CMK (cell line): ENCODE measurements at places on chromosomes 5 and 9.

GRCh38 chr5:101673120-101673519 lies 623.0 kb downstream of the SLCO4C1 start:
- DNase-seq: no peak

GRCh38 chr9:113205432-113205831 lies 15.6 kb downstream of the FKBP15 start:
- no peak for DNase-seq

DNA sequence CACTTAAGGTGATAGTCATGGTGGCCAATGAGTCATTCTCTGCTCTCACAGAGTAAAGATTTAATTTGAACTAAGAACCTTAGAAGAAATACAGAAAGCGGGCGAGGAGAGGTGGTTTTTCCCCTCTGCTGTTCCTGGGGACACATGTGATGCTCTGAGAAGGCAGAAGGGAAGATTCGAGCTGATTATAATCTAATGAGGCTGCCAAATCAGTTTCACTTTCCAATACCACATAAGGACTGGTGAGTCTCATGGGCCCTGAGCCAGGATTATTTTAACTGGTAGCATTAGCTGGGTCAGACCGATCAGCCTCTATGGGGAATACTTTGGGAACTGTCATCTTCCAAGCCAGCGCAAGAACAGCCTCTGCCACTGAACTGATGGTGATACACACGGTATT lies 116.5 kb downstream of the SLC1A3 start:
- no peak for DNase-seq

GRCh38 chr9:31639451-31639850 lies 745.0 kb upstream of the ACO1 start:
- no peak for DNase-seq

DNA sequence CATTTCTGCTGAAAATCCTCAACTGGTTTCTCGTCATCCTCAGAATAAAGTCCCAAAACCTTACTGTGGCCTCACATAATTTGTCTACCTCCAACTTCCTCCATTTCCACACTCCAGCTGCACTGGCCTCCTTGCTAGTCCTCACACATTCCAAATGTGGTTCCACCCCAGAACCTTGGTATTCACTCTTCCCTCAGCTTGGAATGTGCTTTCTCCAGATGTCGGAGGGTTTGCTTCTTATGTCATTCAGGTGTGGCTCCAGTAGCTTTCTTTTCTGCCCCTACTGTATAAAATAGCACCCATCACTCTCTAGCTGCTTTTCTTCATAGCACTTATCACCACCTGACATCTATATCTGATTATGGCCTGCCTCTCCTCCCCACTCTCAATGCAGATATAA lies 102.5 kb upstream of the IFNK start:
- DNase-seq: no peak

- no peak for DNase-seq
These were observed 103.2 kb downstream of the PDE4D start for GRCh38 chr5:59790376-59790775.

GRCh38 chr5:82519558-82519957 lies 241.4 kb upstream of the RPS23 start:
- DNase-seq: no peak

DNA sequence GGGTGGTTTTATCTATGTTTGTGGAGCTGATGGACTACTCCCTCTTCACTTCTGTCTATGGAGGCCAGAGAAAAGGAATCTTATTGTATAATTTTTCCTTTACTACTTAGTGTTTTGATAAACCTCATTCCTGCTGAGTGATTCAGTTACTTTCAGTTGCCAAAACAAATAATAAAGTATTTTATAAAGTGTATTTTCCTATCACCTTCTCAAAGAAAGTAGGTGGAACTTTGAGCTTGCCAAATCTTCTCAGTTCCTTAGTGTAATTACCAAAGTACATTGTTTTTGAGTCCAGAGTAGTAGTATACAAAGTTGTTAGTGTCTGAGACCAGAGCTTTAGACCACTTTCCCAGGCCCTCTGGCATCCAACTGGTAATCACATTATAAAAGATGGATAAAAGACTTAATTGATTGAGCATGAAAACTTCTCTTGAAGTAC lies 13.5 kb downstream of the RABGAP1 start:
- no peak for DNase-seq

DNA sequence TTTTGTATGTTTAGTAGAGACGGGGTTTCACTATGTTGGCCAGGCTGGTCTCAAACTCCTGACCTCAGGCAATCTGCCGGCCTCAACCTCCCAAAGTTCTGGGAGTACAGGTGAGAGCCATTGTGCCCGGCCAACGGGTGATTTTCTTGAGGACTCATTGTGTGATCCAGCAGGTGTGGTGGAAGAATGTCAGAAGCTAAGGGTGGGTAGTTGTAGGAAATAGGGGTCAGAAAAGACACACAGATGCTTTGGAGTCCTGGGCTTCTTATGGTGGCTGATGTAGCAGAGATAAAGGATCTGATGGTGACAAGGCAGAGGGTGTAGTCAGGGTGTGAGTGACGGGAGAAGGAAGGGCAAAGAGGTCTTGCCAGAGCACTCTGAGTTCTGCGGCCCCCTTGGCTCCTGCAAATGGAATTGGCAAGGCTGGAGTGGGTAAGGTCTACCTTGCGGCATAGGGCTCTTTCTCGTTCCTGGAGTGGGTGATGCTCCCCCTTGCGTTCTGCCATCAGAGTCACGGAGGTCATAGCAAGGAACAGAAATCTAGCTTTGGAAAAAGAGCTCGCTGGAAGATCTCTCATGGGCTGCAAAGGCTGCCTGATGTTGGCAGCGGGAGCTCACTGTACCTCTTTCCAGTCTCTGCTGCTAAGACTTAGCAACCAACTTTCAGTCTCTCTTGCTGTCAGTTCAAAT lies 97.2 kb downstream of the SREK1 start:
- DNase-seq: no peak

DNA sequence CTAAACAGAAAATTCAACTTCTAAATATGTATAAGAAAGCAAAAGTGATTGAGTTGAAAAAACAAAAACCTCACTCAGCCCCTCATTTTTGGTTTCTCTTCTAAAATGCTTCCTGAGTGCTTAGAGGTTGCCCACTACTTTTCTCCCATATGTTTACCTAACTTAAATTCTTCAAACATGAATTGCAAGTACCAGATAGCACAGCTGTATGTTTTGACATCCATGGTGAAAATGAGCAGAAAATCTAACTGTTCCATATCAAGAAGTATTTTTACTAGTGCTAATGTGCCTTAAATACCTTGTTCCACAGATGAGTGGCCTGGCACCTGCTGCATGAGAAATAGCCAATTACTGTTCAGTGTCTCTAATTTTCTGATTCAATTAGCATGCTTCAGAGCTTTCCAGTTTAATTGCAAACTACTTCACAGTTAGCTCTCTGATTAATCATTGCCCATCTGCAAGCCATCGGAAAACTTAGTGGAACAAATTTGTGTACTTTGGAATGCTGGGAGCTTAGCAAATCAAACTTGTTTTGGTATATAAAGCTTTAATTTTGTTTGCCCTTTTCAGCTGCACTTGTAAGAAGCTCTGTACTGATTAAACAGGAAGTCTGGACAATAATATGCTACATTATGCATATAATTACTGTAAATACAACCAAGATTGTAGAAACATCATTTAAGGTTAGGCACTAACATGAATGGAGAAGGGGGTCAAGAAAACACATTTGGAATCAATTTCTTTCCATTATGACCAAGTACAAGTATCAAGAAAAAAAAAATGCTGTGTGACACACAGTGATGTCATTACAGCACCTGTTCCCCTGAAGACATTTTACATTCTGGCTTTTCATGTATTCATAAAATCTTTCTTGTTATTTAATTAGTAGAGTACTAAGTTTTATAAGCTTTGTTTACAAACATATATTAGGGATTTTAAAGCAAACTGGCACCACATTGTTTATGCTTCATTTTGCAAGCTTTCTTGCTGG lies 65.6 kb downstream of the POU5F2 start:
- no peak for DNase-seq

GRCh38 chr9:38390442-38390841 lies 2.1 kb upstream of the ALDH1B1 start:
- no peak for DNase-seq

GRCh38 chr5:141479776-141480175 lies 4.0 kb downstream of the PCDHGC3 start:
- DNase-seq: no peak

DNA sequence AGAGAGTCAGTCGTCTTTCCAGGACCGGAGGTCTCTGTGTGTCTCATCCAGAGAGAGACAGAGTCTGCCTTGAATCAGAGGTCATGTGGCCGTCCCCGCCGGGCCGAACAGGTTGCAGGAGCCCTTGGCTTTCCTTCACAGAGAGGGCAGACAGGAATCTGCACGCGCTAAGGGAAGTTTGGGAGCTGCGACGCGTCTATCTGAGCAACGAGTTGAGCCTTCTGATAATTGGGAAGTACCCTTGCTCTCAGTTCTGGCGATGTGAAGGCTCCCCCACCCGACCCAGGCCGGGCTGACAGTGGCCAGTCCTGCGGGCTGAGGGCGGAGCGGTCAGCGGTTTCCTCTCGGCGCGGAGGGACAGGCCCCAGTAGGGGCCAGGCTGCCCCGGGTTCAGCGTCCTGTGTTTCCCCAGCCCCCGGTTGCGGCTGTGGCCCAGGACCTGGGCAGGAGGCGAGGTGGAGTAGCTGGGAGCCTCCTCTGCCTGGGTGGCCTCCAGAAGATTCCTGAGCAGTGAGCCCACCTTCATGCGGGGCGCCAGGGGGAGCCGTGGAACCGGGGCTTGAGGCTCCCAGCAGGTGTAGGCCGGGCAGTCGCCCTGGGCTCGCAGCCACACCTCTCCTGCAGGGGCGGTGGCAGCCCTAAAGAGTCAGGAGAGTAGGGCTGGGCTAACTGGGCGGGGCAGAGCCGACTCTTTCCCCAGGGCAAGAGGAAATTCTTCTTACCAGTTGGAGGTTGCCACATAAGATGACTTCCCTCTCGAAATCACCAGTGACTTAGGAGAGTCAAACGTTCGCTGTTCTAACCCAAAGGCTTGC lies 13.9 kb downstream of the NR2F1 start:
- no peak for DNase-seq

GRCh38 chr5:125176005-125176390 lies 429.6 kb upstream of the ZNF608 start:
- DNase-seq: no peak

DNA sequence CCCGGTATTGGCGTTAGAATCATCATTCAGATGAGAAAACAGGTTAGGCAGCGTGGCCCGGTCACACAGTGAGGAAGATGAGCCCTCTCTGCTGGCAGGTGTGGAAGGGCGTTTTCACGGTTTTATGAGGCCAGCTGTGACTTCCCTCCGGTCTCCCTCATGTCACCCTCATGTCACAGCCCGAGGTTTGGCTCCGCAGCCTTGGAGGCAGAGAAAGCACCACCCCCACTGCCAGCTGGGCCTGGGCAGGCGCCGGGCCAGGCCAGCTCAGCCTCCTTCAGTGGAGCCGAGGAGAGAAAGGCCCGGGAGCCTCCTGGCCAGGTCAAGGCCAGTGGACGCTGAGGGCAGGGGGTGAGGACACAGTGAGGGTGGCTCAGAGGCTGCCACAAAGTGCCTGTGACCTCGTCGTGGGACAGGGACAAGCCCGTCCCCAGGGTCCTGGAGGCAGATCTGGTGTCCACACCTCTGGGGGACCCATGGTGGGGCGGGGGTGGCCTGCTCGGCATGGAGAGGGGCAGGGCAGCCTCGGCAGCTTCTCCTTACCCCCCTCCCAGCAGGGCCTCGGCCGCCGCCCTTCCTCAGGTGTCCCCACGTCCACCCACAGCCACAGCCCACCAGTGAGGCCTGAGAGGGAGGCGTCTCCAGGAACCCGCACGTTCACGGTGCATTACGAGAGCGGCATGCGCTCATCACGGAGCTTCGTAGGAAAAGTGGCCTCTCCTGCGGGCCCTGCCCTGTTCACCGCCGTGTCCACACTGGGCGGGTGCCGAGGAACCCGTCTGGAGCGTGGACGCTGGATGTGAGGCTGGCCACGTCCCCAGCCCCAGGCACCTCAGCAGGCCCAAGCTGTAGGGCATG lies 32.2 kb downstream of the EXD3 start:
- no peak for DNase-seq

DNA sequence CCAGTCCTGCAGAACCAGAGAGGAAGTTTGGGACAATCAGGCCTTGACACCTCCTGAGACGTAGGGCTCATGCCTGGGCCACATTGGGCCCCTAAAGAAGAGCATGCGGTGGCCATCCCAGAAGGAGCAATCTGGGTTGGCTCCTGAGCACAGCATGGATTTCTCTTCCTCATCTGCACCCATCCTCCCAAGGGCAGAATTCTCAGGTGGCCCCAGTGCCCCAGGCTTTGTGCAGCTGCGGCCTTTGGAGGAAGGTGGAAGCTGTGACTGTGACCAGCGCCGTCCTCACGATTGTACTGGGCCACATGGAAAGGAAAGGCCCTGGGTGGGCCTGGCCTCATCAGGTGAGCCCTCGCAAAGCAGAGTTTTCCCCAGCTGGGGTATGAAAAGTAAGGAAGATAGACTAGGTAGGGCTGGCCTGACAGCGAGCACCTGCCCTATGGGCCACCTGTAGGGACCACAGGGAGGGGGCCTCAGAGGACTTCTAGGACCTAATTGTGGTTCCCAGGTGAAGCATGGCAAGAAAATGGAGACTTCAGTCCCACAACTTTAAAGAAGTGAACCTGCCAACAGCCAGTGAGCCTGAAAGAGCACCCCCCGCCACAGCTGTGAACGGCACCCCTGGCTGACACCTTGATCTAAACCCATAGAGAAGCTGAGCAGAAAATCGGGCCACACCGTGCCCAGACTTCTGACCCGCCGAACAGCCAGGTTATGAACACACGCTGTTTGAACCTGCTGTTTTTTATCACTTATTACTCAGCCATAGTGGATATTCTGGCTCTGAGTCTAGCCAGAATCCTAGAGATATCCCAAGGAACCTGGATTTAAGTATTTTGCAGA lies 164.1 kb downstream of the IRX2 start:
- DNase-seq: no peak

GRCh38 chr9:3043369-3043768 lies 199.5 kb upstream of the PUM3 start:
- DNase-seq: no peak

- no peak for DNase-seq
These were observed 202.4 kb upstream of the TBC1D2 start for GRCh38 chr9:98457726-98458370.

DNA sequence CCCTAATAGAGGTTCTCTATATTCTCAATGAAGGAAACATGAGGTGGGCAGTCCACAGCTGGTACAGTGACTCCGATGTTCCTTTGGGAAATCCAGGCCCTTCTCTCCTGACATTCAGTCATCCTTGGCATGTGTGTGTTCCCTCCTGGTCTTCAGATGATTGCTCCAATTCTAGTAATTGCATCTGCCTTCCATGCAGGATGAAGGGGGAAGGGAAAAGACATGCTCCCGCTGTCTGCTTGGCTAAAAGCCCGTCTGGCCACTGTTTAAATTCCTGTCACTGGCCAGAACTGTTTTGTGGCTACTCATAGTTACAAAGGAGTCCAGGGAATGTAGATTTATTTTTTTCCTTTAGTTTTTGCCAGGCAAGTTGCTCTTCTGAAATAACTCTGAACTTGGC lies 65.0 kb downstream of the MAST4 start:
- no peak for DNase-seq

GRCh38 chr5:55171471-55171870 lies 1.5 kb downstream of the CDC20B start:
- no peak for DNase-seq

DNA sequence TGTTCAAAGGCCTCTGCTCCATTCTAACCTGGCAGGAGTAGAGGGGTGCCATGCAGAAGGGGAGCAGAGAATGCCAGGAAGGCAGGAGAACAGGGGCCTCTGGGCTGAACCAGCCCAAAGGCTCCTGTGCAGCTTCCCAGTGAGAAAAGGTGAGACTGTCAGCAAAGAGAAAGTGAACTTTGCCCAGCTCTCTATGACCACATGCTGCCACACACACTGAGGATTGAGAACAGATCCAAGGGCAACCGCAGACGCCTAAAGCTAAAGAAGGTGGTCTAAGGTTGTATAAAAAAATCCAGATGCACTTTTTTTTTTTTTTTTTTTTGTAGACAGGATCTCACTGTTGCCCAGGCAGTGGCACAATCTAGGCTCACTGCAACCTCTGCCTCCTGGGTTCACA lies 51.4 kb downstream of the ALDH7A1 start:
- no peak for DNase-seq
